ENCODE measurements at places on chromosomes 1 and 21.

- no peak for DNase-seq
Measured at GRCh38 chr1:171521567-171521966, 36.2 kb downstream of the PRRC2C start.

- no peak for DNase-seq
Measured at GRCh38 chr1:245330951-245331350, 176.2 kb downstream of the KIF26B start.

- DNase-seq: no peak
Measured at GRCh38 chr1:173433751-173434326, 43.3 kb upstream of the PRDX6 start.

- no peak for DNase-seq
Measured at GRCh38 chr21:42734323-42734971, 81.0 kb downstream of the PDE9A start.

- no peak for DNase-seq
Measured at GRCh38 chr1:37475380-37476086, 1.2 kb downstream of the ZC3H12A start.

- DNase-seq: no peak
Measured at GRCh38 chr1:1593834-1594601, 5.9 kb downstream of the FNDC10 start.

GRCh38 chr1:161350671-161351070, 17.0 kb downstream of the CFAP126 start:
- DNase-seq: no peak
